H7 (cell line): ENCODE measurements at places on chromosomes 2 and 18. TPM values are rescaled to one million over a fixed set of nuclear protein-coding genes. Genes with fewer than 3 reads are reported as not detected.

DNA sequence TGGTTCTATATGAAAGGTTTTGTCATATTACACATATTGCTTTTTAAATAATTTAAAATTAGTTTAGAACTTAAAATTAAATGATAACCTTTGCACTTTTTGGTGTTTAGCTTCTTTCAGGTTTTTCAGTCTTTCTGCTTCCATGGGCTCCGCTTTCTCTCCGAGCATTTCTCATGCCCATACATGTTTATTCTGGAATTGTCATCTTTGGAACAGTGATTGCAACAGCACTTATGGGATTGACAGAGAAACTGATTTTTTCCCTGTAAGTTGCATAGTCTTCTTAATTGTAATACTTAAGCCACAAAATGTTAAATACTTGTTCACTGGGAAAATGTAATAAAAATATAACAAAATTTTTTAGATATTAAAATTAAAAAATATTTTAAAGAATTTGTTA is 31.0 kb downstream of the CYBRD1 start:
- DNase-seq, result no peak

DSEL gene
- total RNA-seq, result 9.4 and 9.7 TPM in 2 replicates

GRCh38 chr18:63292831-63293683 is 26.5 kb downstream of the BCL2 start:
- DNase-seq, result no peak

GRCh38 chr2:182426082-182426917 is 536 bp downstream of the PDE1A start:
- DNase-seq, result no peak

- peak; percentile 95 for DNase-seq
Observed at GRCh38 chr2:61470965-61471904, at the start of gene USP34. USP34 (minus strand) TSS chr2:61471087; CDS start chr2:61470692, 395 bp downstream.

VWC2L gene
- total RNA-seq, result 0.33 TPM in 1 of 2 replicates, not detected in the other

DNA sequence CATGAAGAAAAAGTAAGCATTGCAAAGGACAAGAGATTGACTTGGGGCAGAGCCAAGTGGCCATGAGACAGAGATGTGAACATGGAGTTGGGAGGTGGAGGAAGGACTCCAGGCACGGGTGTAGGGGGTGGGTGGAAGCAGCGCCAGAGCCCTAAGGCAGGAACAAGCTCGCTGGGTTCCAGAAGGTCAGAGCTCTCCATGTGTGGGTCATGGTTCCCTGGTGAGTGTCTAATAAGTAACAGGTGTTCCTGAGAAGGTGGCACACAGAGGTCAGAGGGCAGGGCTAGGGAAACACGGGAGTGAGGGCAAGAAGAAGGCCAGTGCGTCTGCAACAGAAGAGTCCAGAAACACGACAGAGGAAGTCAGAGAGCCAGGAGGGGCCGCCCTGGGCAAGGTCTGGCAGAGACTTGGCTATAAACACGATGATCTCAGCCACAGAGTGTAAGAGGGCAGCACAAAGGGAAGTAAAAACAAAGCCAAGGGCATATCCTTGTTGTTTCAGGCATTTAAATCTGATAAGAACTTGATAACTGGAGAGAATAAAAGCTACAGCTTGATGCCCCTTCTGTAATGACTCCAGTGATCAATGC is 260.8 kb downstream of the TGIF1 start:
- DNase-seq, result no peak

- DNase-seq, result no peak
Observed at GRCh38 chr18:21853016-21853415, 112.4 kb downstream of the MIB1 start.

DNA sequence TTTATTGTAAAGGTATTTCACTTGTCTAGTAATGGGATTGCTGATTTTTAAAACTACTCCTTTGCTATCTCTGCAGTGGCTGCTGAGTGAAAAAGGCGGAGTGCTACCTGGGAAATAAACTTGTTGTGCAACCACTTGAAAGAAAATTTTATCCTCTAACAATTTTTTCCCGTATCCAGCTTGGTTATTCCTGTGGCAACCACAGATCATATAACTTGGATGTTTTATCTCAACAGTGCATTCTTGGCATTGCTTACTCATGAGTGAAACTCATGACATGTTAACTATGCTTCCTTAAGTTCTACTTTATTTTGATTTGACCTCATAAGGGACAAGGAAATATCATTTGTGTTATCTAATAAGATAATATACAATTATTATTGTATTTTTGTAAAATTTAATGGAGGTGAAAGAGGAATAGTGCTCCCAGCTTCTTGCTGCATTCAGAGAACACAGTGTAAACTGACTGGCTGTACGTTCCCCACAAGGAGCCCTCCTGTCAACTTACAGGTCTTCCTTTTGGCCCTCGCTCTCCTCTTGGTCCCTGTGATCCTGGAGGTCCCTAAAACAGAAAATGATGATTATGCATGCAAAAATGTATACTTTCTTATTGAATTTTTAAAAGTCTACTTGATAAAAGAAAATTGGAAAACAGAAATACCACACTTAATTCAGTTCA is 82.7 kb downstream of the COL5A2 start:
- no peak for DNase-seq

GRCh38 chr18:59268721-59269562 is 4.3 kb downstream of the RAX start:
- DNase-seq, result peak; percentile 98

DNA sequence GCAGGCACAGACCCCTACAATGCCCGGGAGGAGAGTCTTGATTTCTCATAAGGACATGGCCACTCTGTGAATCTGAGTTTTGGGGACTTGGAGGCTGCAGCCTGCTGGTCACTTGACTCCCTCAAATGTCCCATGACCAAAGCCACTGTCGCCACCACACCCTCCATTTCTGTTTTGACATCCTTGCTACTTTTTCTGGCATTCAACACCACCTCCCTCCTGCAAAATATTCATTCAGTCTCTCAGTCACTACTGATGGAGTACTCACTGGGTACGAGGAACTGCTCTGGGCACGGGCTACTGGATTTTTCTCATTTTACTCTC is 208.6 kb upstream of the HAAO start:
- no peak for DNase-seq

DRC1 gene
- total RNA-seq, result 0.07 TPM in 1 of 2 replicates, not detected in the other
